Omental fat pad (tissue), 4 donors: ENCODE measurements at places on chromosomes 7 and 10. TPM values are rescaled to one million over a fixed set of nuclear protein-coding genes. Genes with fewer than 3 reads are reported as not detected.

DNA sequence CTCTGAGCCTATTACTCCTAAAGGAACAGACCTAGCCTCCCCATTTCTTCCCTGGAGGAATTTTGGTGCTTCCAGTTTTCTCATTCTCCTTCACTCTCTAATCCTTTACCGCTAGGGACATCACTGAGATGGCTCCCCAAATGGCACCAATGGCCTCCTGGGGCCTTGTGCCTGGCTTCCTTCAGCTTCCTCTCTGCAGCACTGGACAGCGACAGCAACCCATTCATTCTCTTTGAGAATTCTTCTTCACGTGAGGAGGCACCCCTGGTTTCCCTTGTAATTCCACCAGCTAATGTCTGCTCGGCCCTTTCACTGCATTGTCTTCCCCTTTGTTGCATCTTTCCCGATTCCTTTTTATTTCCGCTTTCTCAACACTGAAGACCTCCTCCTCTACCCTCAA lies 24.6 kb upstream of the KDM7A start:
- DNase-seq, result no peak

- DNase-seq, result no peak
These were observed 51.0 kb upstream of the NKX6-2 start for GRCh38 chr10:132836832-132837540.

- no peak for DNase-seq
These were observed 50.6 kb downstream of the INHBA start for GRCh38 chr7:41652267-41652666.

GRCh38 chr7:41869997-41870396 lies 167.1 kb upstream of the INHBA start:
- DNase-seq, result no peak

DNA sequence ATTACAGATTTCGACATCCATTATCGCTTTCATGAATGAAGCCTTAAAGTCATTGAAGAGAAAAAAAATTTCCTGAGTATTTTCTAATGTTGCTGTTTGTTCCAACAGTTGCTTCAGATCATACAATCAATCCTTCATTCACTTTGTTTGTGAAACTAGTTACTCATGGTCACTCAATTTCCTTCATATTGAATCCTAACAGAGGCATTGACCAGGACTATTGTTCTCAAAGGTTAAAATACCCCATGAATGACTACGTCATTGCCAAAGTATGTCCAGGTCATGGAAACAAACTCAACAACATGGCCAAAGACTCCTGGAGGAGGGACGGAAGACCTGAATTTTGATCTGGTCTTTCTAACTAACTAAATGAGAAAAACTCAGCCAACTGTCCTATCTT lies 54.0 kb upstream of the ABCB5 start:
- DNase-seq, result no peak

DNA sequence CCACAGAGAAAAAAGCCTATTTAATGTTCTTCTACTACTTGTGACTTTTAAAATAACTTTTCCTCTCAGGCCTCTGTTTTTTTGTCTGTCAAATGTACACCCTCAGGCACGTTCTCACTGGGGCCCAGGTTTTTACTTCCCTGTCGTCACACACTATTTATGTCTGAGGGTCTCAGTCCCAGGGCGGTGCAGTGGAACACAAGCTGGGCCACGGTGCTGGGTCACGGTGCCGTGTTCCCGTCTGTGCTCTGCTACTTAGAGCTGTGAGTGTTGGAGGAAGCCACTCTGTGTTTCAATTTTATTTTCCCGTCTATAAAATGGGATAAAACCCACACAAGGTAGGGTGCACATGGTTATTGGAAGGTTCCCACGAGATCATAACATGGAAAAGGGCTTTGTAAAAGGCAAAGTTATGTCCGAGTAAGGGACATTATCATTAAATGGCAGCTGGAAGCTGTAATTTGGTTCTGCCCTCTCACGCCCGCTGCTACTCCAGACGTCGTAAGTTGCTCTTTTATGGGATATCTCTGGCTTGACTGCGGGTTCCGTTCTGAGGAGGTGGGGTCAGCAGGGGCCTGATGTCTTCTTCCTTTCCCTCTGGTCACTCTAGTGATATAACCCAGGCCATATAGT lies 25.2 kb downstream of the ZNF775 start:
- DNase-seq, result no peak

DNA sequence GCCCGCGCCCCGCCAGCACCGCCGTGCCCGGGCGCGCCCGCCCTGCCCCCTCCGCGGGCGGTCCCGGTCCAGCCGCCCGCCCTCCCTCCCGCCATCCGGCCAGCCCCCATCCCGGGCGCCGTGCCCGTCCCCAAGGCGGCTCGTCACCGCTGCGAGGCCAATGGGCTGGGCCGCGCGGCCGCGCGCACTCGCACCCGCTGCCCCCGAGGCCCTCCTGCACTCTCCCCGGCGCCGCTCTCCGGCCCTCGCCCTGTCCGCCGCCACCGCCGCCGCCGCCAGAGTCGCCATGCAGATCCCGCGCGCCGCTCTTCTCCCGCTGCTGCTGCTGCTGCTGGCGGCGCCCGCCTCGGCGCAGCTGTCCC lies at the start of gene HTRA1:
HTRA1 (plus strand) TSS at position 187 of the 362 bp plus-strand sequence; CDS start at position 287, 100 bp downstream.
- DNase-seq, result no peak

- DNase-seq, result no peak
These were observed 72.1 kb upstream of the TNRC18 start for GRCh38 chr7:5495581-5496375.

DNA sequence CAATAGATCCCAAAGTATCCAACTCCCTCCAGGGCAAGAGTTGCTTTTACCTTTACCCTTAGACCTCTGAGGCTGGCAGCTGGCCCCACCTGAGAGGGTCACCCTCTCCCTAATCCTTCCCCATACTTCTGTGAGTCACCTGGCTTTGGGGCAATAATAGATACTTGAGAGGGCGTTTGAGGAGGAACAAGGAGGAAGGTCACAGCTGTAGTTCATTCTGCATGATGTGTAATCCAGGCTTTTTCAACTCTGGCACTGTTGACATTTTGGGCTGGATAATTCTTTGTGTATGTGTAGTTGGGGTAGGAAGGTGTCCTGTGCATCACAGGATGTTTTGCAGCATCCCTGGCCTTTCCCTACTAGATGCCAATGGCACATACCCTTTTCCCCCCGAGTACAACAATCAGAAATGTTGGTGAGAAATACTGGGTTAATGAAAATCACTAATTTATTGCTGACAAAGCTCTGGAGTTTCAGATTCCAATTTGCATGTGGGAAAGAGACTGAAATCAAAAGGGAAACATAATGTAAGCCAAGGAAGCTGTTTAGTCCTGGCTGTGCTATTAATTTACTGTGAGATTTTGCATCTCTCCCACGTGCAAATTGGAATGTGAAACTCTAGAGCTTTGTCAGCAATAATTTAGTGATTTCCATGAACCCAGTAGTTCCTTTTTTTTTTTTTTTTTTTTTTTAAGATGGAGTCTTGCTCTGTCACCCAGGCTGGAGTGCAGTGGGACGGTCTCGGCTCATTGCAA lies 3.6 kb downstream of the BLVRA start:
- DNase-seq, result no peak

DNA sequence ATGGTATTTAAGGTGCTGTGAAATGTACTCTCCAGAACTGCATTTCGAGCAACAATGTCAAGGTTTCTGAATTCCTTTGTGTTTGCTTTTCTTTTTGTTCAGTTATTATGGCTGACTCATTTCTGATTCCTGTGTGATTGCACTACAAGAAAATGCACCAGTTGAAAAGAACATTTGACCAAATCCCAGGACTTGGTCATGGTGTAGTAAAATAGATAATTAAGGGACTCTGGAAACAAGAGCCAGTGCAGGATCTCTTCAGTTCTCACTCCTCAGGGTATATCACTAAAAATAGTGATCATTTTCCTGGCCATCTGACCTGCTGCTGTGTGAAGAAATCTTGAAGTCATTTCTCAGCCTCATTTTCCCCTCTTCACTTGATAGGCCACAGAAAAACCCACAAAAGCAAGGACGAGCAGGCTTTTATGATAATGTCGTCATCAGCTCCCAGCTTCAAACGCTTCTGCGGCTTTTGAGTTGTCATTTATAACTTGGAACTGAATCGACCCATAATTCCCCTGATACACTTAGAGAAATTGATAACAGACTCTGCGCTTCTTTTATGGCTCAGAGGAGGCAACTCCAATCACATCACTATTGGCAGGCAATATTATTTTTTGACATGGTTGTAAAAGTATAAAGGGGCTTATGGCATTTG lies 274.7 kb downstream of the HDAC9 start:
- DNase-seq, result no peak

DNA sequence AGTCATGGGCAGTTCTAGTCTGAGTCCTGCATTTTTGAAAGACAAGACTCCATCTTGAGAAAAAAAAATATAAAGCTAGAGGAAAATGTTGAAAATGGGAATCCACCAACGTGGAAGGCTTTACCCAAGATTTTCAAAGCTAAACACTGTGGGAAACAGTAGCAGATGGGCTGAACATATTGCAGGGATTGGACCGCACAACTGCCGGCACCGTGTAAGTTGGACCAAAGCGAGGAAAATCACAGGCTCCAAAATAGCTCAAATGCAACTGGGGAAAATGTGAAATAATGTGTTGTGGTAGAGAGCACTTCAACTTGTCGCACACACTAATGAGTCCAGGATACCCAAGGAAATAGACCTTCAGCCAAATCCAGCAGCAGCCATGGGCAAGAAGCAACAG lies 26.4 kb upstream of the ADRB1 start:
- no peak for DNase-seq

DNA sequence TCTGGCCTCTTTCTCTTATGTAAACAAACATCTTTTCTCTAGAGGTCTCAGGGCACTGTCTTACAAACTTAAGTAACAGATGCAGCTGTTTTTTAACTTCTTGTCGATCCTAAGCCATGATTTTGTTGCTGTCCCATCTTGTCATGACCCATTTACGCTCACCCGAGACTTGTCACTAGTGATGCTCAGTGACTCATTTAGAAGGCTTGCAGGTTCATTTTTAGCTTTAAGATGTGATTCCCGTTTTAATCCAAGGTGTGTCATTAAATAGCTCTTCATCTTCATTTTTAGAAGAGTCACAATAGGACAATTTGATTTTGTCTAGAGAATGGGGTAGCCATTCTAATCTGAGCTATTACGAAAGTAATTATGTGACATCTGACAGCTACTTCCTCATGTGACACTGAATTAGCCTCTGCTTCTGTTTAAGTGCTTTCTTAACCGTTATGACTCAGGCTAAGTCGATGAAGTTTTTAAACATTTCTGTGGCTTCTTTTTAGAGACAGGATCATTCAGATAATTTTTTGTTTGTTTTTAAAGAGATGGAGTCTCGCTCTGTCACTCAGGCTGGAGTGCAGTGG lies 42.7 kb downstream of the SPDYE5 start:
- no peak for DNase-seq

DNA sequence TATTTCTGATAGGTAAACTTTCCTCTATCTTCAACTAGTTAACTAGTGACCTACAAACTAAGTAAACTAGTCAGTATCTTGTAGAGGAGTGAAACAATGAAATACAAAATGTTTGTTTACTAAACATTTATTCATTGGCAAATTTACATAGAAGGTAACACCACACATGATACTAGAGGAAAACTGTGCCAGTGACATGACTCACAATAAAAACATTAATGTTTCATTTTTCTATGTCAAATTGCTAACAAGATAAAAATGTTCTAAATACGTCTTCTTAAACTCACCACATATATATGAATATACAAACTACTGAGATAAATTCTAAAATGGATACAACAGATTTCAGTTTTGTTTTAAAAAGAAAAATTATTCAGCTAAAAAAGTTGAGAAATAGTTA lies 471.3 kb downstream of the PARD3 start:
- no peak for DNase-seq

DNA sequence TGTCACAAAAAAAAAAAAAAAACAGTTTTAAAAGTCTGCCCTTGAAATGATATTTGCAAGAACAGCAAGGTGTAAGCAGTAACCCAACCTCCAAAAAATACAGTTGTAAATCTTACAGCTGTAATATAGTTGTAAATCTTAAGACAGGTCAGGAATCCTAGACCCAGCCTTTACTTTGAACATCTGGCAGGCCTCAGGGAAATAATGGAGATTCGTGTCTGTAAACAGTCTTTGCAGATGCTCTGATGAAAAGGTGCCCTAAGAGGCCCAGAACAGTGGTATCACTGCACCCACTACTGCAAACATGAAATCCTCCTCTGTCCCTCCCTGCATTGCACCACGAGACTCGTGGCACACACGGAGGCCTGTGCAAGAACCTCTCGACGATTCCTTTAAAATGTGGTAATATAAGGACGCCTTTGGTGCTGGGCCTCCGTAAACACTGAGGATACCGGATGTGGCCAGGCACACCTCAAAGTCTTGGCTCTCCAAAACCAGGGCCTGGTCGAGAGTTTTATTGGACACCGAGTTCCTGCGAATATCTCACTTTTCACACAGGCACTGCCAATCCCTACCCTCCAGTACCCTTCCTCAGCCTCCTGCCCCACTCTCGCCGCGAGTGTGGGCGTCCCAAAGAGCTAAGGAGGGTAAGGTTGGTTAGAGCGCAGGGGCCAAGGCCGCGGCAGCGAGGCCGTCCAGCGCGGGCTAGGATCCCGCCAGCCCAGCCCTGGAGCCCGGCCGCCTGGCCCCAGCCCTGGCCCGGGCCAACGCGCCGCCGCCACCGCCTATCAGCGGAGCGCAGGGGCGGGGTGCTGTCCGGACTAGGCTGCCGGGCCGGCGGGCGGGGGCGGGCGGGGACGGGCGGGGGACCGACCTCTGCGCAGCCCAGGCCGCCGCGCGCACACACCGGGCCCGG lies at the start of gene REEP3:
REEP3 (plus strand) TSS at position 902 of the 916 bp plus-strand sequence. CDS start 145 bp downstream, outside the sequence.
- no peak for DNase-seq

- no peak for DNase-seq
These were observed 1.0 kb upstream of the ZNF800 start for GRCh38 chr7:127393368-127394058.

GRCh38 chr10:107341281-107341680 lies 176.8 kb upstream of the SORCS1 start:
- no peak for DNase-seq

- DNase-seq, result no peak
These were observed 7.7 kb upstream of the GBX1 start for GRCh38 chr7:151175047-151175792.

GRCh38 chr7:23012908-23013714 lies 819 bp downstream of the HYCC1 start:
- DNase-seq, result peak; percentile 35

Gene HECW1
- 0.12 TPM for total RNA-seq

Gene SPDYE1
- not detected for total RNA-seq

Gene HEPACAM2
- not detected for total RNA-seq

Gene VDAC2
- 111 TPM for total RNA-seq

Gene NXPH1
- total RNA-seq, result not detected

Gene LEP
- 12.3 TPM for total RNA-seq

Gene OR2A12
- total RNA-seq, result not detected

Gene ASIC3
- 3.2 TPM for total RNA-seq

Gene FAM25A
- not detected for total RNA-seq

Gene CYP2W1
- total RNA-seq, result not detected

Gene SFTPA2
- not detected for total RNA-seq

Gene SPDYE3
- total RNA-seq, result not detected

Gene SCIN
- total RNA-seq, result 15.7 TPM

Gene MASTL
- 8.0 TPM for total RNA-seq

Gene EGFR
- total RNA-seq, result 88.5 TPM
